Mesothelial cell of epicardium (in vitro differentiated cells): ENCODE measurements at places on chromosomes 6 and 20. TPM values are rescaled to one million over a fixed set of nuclear protein-coding genes. Genes with fewer than 3 reads are reported as not detected.

DNA sequence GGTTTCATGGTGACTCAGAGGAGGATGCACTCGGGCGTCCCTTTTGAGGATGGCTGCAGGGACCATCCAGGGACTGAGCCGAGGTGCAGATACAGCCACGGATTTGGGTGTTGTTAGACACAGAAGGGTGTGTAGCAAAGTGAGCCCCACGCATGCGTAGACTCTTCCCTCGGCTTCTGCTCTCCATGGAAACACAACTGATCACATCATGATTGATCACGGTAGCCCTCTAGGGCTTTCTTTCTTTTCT is 606 bp upstream of the ULBP1 start:
- no peaks in the 10 kb centered on the region for H3K36me3 ChIP-seq
- peaks cover 18% of the 10 kb centered on the region for H3K4me1 ChIP-seq
- no peak overlapping the region for H3K27ac ChIP-seq
- peaks cover 100% of the 10 kb centered on the region for H3K27me3 ChIP-seq

- no peak for DNase-seq
- peaks cover 2% of the 10 kb centered on the region for H3K27me3 ChIP-seq
- H3K4me1 ChIP-seq = peaks cover 8% of the 10 kb centered on the region
- H3K27ac ChIP-seq = peak overlapping the region; percentile 93
- H3K4me3 ChIP-seq = peak overlapping the region; percentile 93
- H3K36me3 ChIP-seq = no peaks in the 10 kb centered on the region
These were observed 423 bp downstream of the PACRG start for GRCh38 chr6:162728197-162728596.

DNA sequence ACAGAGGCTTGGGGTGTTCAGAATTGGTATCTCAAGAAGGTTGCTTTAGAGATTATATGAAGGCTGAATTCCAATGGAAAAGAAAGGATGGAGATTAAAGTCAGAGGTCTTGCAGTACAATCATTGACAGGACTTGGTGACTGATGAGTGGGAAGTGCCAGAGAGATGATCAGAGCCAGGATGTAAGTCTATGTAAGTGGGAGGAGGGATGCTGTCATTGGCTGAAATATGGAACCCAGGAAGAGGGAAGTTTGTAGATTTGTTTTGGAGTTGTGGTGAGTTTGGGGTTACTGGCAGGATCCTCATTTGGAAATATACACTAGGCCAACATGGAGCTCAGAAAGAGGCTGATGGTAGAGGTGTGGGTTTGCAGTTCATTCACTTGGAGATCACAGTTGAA is 23.8 kb upstream of the TNFAIP3 start:
- peaks cover 9% of the 10 kb centered on the region for H3K36me3 ChIP-seq
- no peak overlapping the region for H3K27ac ChIP-seq
- H3K27me3 ChIP-seq = no peaks in the 10 kb centered on the region
- no peaks in the 10 kb centered on the region for H3K4me1 ChIP-seq

GRCh38 chr6:38725414-38726183 is 10.5 kb downstream of the DNAH8 start:
- H3K27me3 ChIP-seq = no peaks in the 10 kb centered on the region
- H3K36me3 ChIP-seq = no peaks in the 10 kb centered on the region
- H3K4me1 ChIP-seq = peaks cover 9% of the 10 kb centered on the region
- no peak overlapping the region for H3K4me3 ChIP-seq
- H3K27ac ChIP-seq = no peak overlapping the region
- no peak for DNase-seq

DNA sequence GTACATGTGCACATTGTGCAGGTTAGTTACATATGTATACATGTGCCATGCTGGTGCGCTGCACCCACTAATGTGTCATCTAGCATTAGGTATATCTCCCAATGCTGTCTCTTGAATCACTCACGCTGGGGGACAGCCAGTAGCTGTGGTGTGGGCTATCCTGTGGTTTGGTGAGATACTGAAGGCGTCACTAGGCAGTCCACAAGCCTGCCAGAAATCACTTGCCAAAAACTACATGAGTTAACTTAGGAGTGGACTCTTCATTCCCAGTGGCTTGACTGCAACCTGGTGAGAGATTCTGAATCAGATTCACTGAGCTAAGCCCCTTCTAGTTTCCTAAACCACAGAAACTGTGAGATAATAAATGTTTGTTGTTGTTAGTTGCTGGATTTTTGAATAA is 191.3 kb downstream of the TSHZ2 start:
- DNase-seq = no peak
- H3K4me3 ChIP-seq = no peak overlapping the region
- H3K27ac ChIP-seq = peak overlapping the region; percentile 59
- H3K4me1 ChIP-seq = peaks cover 19% of the 10 kb centered on the region

- no peaks in the 10 kb centered on the region for H3K27me3 ChIP-seq
- H3K4me3 ChIP-seq = no peak overlapping the region
- H3K27ac ChIP-seq = peak overlapping the region; percentile 13
- peak; percentile 13 for DNase-seq
- peaks cover 20% of the 10 kb centered on the region for H3K36me3 ChIP-seq
These were observed 41.6 kb downstream of the PLCG1 start for GRCh38 chr20:41178904-41179432.

- peaks cover 15% of the 10 kb centered on the region for H3K27me3 ChIP-seq
- no peak overlapping the region for H3K27ac ChIP-seq
- H3K4me1 ChIP-seq = peaks cover 7% of the 10 kb centered on the region
- H3K4me3 ChIP-seq = no peak overlapping the region
These were observed 112.7 kb downstream of the FHL5 start for GRCh38 chr6:96675597-96675996.

SOD2 gene
- 62.9 to 67.6 TPM (median 65.0 TPM) in 3 replicates for total RNA-seq

XKR7 gene
- 0.25 to 0.32 TPM (median 0.29 TPM) in 3 replicates for total RNA-seq

ECT2L gene
- total RNA-seq = 0.14 to 0.40 TPM (median 0.40 TPM) in 3 replicates
